ENCODE measurements at places on chromosomes 12 and 14. TPM values are rescaled to one million over a fixed set of nuclear protein-coding genes. Genes with fewer than 3 reads are reported as not detected.

A2ML1 gene
- total RNA-seq: not detected

PLA2G1B gene
- not detected for total RNA-seq

DNA sequence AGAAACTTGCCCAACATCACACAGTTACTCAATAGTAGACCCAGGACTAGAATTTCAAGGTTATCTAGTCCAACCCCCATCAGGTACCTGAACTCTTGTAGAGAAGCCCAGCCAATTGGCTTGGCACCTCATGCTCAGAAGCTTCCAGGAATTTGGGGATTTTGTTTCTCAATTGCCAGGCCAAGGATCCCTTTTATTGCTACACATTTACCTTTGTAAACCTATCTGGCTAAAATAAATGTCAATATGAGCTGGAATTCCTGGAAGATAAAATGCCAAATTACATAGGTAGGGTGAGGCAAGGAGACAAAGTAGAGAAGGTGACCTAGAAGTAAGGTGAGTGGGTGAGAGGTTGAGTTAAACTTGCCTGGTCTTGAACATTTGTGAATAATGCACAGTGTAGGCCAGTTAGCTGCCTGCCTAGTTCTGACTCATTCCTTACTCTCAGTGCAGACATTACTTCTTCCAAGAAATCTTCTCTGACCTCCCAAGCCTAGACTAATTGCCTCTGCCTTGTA, 36.3 kb downstream of the SDR9C7 start:
- no peak for DNase-seq

- peak; percentile 77 for DNase-seq
These were observed 40.7 kb downstream of the LRRIQ1 start for GRCh38 chr12:85076688-85077430.

KRT86 gene
- not detected for total RNA-seq
